Activated CD4-positive, alpha-beta T cell treated with anti-CD3 and anti-CD28 coated beads, Interleukin-2, amount 50 U/mL, for 4 hours (primary cell): ENCODE measurements at places on chromosomes 3 and 15.
A peak's percentile ranks its signal among the peaks of the same experiment; 100 is the strongest.

DNA sequence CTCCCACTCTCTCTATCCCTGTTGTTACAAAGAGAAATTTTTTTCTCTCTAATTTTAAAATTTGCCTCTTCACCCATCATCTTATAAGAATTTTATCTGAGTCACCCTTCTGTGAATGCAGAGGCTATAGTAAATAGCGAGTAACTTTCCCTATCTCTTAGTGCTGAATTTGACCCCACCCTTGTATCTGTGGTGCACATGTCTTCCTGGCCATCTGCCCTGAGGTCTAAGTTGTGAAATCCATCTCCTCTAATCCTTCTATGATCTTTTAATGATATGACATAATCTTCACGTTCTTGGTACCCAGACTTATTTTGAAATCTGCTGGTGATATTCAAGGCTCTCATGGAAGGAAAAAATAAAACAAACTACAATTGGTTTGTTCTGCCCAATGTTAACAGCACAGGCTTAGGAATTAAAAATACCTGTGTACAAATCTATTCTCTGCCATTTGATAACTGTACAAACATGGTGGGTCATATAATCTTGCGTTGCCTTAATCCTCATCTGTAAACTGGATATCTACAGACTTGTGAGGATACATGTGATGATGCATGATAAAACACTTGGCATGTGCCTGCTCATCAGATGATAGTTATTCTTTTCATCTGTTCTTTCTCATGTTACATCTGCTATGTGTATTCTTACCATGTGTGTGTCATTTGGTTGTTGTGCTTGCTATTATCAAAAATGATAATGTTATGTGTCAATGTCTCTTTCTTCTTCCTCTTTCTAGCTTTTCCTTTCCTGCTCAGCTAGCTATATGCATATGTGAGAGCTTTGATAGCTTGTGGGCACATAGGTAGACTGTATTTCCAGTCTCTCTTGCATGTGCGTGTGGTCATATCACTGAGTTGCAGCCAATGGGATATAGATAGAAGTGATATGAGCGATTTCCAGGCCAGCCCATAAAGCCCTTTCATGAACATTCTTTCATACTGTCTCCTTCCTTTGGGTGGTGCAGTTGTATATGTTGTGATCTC is 13.7 kb upstream of the CCR3 start:
- DNase-seq: no peak

DNA sequence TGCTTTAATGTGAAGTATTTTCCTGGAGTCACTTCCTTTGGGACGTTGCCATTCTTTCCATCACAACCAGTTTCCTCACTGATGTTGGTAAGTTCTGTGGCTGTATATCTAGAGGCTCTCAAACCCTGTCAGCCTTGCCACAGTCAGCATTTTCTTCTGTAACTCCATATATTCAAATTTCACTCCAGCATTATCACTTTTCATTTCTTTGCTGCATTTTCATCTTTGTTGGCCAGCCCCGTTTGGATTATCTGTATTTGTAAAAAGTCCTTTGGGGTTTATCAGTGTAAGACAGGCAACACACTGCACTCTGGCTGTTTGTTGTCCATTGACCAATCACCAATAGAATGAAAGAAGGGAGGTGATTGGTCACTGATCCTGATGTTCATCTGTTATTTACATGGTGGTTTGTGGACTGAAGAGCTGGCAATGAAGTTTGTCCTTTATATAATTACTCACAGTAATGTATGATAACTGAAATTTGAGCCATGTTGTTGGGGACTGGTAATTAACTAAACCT is 20.3 kb downstream of the GMPS start:
- no peak for DNase-seq

- no peak for DNase-seq
Observed at GRCh38 chr3:12894629-12895028, 53.3 kb upstream of the RPL32 start.

DNA sequence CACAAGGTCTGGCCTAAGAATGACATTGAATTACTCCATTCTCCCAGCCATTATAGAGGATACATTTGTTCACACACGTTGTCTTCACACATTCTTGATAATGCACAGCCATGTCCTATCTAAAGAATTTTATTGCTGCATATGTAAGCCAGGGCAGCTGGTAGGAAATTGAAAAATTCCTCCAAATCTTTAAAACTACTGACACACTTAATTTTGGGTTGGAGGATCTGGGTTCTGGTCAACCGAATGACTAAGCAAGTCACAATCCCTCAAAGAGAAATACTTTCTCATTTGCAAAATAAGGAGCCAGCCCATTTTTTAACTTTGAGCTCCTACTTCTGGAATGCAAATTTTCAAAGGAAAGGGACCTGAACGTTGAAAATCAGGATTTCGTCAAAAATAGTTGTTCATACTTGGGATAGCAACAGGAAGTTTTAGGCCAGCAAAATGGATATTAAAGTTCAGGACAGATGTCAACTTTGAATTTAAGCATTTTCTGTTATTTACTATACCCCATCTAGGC is 638.3 kb downstream of the NTRK3 start:
- DNase-seq: no peak

- DNase-seq: no peak
Observed at GRCh38 chr15:98669638-98670037, 21.3 kb downstream of the IGF1R start.

DNA sequence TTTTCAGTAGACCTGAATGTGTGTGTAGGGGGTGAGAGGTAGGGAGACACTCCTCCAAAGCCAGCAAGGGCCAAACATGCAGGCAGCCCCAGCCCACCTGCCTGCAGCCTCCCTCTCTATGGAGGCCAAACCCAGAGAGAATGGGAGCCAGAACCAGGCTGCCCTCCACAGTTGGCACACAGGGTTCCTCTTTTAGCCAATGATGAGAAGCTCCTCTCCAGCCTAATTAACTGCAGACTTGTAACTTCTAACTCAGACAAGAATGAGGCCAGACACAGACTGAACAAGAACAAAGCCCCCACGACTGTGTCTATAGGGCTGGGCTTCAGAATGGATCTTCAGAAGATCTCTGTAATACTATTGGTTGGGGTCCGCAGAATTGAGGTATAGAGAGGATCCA is 12.3 kb upstream of the TLE3 start:
- DNase-seq: no peak

DNA sequence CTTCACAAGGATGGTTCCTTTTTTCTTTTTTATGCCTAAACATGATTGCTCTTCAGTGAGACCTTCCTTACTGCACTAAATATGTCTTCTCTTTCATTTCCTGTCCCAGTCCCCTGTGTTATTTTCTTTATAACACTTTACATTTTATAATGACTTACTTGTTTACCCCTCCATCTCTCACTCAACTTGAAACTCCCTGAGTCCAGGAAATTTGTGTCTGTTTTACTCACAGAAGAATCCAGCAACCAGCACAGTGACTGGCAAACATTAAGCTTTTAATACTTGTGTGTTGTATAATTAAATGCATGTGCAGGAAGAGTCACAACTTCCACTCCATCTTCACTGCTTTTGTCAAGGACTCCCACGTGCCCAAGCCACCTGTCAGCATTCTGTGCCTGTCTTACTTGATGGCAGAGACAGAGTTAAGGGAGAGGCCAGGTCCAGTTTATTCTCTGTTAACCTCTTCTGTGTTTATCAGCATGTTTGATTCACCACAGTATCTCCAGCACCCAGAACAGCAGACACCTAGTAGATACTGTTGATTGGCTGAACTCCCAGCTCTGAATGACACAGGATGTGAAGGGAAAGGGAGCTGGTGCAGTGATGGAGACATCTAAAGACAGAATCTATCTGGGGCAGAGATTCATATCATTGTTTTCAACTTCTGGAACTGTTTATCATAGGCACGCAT is 42.8 kb downstream of the SSR3 start:
- no peak for DNase-seq

DNA sequence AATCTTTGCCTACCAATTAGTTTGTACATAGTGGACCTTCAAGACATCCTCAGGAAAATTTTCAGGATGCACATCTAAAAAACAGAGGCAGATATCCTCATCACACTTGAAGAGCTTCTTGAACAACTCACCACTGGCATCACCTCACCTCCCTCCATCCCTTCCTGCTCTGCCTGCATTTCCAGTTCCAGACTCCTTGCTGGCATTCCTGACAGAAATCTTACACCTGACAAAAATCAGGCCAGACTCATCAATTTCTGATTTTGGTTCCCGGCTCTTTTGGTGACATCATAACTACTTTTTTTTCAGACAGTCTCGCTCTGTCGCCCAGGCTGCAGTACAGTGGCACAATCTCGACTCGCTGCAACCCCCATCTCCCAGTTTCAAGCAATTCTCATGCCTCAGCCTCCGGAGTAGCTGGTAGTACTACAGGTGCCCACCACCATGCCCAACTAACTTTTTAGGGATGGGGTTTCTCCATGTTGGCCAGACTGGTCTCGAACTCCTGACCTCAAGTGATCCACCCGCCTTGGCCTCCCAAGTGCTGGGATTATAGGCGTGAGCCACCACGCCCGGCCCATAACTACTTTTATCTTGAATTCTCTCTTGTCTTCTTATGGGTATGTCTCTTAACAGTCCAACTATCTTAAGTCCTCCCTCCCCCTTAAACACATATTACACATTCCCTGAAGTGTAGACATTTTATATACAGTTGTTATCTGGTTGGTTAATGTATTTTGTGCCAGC is 216.6 kb upstream of the IL12A start:
- DNase-seq: no peak

GRCh38 chr3:8621872-8622271 is 22.7 kb downstream of the SSUH2 start:
- DNase-seq: no peak

DNA sequence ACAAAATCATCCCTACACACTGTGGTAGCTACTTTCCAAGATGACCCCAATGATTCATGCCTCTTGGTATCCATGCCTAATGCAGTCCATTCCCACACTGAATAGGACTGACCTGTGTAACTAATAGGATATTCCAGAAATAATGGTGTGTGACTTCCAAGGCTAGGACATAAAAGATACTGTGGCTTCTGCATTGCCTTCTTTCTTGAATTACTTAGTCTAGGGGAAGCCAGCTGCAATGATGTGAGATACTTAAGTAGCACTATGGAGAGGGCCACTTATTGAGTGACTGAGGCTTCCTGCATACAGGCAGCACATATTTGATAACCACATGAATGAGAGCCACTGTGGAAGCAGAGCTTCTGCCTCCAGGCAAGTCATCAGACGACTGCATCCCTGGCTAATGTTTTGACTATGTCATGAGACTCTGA is 50.1 kb downstream of the NR1I2 start:
- DNase-seq: no peak

GRCh38 chr3:9704347-9705322 is 1.0 kb downstream of the CPNE9 start:
- DNase-seq: no peak

DNA sequence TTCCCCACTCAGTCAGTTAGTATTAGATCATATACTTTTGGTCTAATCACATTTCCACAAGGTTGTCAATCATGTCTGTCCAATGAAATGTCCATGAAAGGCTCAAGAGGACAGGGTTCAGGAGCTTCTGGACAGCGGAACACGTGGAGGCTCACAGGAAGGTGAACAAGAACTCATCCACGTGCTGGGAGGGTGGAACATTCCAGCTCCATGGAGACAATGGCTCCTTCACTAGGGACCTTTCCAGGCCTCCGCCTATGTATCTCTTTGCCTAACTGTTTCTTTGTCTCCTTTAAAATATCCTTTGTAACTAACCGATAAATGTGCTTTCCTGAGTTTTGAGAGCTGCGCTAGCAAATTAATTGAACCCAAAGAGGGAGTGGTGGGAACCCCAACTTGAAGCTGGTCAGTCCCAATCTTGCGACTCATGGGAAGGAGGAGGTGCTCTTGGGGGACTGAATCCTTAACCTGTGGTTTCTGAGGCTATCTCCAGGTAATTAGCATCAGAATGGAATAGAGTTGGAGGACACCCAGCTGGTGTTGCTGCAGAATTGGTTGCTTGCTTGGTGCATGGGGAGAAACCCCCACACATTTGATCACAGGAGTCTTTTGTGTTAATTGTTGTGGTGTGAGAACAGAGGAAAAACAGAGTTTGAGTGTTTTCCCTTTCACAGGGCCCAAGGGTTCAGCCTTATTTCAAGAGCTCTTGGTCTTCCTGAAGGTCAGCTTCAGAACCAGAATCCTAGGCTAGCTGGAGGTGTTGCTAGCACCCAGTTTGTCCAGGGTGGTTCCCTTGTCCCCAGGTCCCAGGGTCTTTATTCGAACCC is 3.0 kb upstream of the TKT start:
- DNase-seq: no peak

DNA sequence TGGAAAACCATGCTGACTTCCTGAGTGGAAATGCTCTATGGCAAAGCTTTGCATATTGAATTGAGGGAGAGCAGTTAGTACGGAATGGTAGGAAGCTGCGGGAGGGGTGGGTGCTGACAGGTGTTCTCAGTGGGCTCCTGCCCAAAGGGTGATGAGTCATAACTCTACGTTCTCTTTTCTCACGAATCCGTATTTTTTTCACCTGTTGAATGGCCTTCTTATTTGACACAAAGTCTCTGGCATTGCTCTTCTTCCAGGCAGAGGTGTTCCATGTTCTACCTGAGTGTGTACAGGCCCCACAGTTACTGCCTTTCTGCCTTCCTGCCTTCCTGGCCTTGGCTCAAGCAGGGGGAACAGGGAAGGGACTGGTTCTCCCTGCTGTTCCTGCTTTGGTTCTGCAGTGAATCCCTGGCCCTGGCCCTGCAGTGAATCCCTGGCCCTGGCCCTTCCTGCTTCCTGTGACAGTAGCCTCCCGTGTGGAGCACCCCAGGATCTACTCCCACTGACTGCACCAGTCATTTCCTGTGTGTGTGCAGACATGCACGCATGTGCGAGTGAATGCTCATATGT is 31.9 kb downstream of the TRAK1 start:
- DNase-seq: no peak

- DNase-seq: no peak
Observed at GRCh38 chr3:37941608-37942508, 48.7 kb upstream of the VILL start.

GRCh38 chr15:62649793-62650420 is 392.6 kb upstream of the TPM1 start:
- DNase-seq: no peak

DNA sequence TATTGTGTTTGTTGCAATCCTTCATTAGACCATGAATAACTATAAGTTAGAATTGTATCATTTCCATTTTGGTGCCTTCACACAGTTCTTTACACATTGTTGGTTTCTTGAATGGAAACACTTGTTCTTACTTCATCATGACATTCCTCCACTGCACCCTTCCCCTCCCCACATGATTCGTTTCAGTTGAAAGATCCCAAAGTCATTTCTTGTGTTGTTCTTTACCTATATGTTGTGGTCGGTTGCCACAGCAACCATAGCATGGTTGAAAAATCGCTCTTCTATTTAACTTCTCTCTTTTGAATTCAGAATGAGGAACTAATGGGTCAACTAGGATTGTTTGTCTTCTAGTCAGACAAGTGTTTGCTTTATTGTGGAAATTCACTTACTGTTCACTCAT is 103.3 kb downstream of the IL1RAP start:
- peak; percentile 5 for DNase-seq

DNA sequence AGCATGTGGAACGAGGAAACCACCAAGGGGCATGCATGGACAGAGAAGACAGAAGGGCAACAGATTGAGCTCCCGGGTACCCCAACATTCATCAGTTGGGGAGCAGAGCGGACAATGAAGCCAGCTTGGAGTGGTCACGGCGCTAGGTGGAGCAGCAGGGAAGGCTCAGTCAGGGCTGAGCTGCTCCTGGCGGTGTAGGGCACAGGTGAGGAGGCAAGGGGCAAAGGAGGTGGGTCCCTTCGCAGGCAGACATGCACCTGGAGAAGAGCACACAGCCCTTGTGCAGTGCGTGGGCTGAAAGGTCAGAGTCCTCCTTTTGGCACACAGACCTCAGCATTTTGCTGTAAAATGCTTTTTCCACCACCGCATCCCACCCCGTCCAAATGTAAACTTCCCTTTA is 90.0 kb upstream of the SLC6A6 start:
- no peak for DNase-seq

- DNase-seq: no peak
Observed at GRCh38 chr15:70250208-70251201, 152.8 kb upstream of the TLE3 start.
